ENCODE measurements at places on chromosomes 3 and 15. TPM values are rescaled to one million over a fixed set of nuclear protein-coding genes. Genes with fewer than 3 reads are reported as not detected.
A peak's percentile ranks its signal among the peaks of the same experiment; 100 is the strongest.

DNA sequence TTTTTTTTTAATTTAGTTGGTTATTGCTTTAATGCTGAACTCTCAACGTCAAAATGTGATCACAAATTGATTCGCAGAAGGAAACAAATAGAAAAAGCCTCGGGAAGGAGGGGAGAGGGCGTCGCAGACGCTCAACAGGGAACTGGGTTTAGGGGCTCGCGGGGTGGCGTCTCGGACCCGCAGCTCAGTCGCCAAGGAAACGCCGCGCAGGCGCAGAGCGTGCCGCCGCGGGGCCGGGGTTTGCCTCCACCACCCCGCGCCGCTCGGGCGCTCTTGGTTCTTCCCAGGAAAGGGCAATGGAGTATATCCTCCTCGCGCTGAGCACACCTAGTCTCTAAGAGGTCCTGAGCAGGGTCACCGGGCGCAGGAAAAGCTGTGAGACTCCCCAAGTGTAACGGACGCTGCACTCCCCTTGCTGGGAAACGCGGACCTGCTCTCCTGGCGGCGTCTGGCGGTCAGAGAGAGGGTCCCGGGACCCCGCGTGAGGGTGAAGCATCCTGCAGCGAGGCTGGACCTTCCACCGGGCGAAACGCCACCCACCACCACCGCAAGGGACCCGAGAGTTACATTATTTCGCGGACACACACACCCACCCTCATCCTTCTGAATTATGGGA is 753 bp downstream of the PLCH1 start:
- no peaks in the 10 kb centered on the region for H3K36me3 ChIP-seq
- peak overlapping the region; percentile 67 for H3K4me3 ChIP-seq
- DNase-seq = no peak
- no peak overlapping the region for H3K27ac ChIP-seq
- no peaks in the 10 kb centered on the region for H3K27me3 ChIP-seq

DNA sequence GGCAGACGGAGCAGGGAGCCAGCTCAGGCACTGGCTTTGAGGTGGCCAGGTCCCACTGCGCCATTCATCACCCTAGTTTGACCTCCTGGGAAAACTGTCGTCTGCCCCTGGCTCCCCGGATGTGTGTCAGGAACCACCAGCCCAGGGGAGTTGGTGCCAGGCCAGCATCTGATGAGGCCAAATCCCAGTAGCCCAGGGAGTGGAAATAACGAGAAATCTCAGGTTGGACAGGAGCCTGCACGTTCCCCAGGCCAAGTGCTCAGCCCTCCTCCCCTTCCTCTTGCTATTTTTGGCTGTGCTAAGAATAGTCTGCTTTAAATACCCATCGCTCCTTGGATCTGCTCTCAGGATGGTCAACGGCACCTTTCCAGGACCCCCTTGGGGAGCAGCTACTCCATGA is 93.1 kb upstream of the RPL32 start:
- no peak overlapping the region for H3K27ac ChIP-seq
- H3K4me3 ChIP-seq = no peak overlapping the region
- peaks cover 6% of the 10 kb centered on the region for H3K4me1 ChIP-seq
- H3K36me3 ChIP-seq = peaks cover 6% of the 10 kb centered on the region
- DNase-seq = peak; percentile 77
- no peaks in the 10 kb centered on the region for H3K27me3 ChIP-seq

The GSK3B gene
- 37.5 TPM for total RNA-seq

The GABRR3 gene
- not detected for total RNA-seq

The CGNL1 gene
- 6.1 TPM for total RNA-seq

GRCh38 chr3:19734453-19734852 is 199.6 kb downstream of the EFHB start:
- H3K27me3 ChIP-seq = no peaks in the 10 kb centered on the region
- H3K4me1 ChIP-seq = no peaks in the 10 kb centered on the region
- no peak for DNase-seq
- H3K27ac ChIP-seq = no peak overlapping the region

The CLDN18 gene
- total RNA-seq = not detected

DNA sequence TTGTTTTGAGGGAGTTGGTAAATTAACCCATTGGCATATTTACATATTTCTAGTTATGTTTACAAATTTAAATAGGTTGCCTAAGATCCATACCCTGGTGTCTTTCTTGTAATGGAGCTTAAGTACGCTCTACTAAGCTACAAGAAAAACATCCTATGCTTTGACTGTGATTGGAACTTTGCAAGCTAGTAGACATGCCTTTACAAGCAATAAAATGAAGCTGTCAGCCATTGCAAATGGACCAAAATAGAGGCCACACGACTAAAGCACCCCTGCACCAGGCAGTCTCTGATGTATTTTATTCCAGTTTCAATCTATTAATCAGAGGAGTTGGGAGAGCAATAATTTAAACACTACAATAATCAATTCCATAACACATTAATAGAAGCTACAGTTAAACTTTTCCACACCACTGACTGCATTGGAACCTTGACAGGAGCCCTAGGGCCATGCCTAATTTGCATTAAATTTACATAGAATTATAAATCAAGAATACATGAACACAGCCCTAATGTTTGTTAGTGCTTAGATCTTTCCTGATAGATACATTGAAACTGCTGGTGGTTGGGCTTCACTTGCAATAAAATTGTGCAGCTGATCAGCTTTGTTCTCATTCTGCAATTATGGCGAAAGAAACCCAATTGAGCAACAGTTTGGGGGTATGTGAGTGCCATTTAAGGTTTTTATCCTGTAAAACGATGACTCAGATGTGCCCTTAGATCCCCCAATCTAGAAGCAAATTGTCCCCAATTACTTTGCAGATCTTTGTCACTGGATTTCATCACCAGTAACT is 360.1 kb downstream of the LSAMP start:
- H3K27me3 ChIP-seq = no peaks in the 10 kb centered on the region
- H3K4me1 ChIP-seq = no peaks in the 10 kb centered on the region
- no peak overlapping the region for H3K4me3 ChIP-seq

DNA sequence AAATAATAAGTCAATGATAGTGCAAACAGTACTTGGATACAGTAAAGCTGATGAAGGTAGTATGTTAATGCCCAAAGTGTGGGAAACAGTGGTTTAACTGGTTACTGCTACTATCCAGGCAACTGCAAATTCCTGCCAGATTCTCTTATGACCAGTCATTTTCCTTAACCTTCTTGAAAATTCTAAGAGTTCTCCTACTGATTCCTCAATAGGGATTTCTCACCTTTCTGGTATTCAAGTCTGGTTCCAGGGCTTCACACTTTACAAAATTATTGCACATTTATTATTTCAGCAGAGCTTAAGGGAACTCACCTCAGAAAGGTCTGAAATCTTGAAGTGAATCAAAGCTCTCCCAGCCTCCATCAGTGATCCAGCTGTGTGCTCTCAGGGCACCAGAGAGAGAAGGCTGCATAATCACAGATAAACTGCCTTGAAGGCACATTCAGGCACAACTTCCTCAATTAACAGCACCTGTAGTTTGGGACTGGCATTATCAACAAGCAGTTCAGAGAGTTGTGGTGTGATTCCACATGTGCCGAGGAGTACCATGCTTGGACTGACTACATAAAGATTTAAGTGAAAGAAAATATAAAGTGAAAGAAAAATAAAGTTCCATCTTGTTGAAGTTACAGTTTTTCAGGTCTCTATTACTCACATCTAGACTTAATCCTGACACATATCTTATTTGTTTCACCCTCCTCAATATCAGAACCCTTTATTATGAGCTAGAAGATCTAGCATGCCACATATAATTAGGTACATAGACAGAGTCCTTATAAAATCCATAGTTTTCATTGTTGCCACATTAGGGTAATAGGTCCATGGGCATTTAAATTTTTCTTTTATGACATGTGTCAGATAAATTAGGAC is 59.5 kb upstream of the TIPARP start:
- H3K36me3 ChIP-seq = no peaks in the 10 kb centered on the region
- H3K4me1 ChIP-seq = peaks cover 5% of the 10 kb centered on the region
- H3K27ac ChIP-seq = no peak overlapping the region
- H3K27me3 ChIP-seq = no peaks in the 10 kb centered on the region

DNA sequence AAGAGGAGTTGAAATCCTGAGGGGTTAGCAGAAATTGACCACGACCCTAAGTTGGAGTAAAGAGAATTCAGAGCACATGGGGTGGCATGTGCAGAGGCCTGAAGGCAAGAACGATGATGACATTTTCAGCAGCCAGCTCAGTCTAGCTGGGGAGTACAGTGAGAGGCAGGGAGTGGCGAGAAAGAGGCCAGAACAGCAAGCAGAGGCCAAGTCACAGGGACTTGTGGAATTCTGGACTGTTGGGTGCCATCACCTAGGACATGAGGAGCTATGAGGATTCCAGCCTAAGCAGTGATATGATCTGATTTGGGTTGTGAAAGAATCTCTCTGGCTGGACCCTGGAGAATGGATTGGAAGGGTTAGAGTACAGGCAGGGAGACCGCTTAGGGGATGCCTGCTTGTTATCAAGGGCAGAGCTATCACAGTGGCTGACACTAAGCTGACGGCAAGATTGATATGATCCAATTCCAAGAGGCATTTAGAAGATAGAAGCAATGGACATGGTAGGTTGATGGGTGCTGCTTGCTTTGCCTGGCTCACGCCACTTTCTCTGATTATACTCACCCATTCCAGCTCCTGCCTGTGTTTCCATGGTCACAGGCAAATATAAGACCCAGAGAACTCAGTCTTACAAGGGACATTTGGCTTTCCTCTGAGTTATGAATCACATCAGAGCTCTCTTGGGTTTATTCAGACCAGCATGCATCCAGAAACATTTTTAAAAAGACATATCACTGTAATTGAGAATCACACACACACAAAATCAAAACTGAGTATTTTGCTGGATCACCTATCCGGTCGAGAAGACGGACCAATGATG is 66.4 kb downstream of the LRTM1 start:
- no peak overlapping the region for H3K4me3 ChIP-seq
- DNase-seq = no peak
- no peaks in the 10 kb centered on the region for H3K36me3 ChIP-seq
- H3K27me3 ChIP-seq = no peaks in the 10 kb centered on the region

DNA sequence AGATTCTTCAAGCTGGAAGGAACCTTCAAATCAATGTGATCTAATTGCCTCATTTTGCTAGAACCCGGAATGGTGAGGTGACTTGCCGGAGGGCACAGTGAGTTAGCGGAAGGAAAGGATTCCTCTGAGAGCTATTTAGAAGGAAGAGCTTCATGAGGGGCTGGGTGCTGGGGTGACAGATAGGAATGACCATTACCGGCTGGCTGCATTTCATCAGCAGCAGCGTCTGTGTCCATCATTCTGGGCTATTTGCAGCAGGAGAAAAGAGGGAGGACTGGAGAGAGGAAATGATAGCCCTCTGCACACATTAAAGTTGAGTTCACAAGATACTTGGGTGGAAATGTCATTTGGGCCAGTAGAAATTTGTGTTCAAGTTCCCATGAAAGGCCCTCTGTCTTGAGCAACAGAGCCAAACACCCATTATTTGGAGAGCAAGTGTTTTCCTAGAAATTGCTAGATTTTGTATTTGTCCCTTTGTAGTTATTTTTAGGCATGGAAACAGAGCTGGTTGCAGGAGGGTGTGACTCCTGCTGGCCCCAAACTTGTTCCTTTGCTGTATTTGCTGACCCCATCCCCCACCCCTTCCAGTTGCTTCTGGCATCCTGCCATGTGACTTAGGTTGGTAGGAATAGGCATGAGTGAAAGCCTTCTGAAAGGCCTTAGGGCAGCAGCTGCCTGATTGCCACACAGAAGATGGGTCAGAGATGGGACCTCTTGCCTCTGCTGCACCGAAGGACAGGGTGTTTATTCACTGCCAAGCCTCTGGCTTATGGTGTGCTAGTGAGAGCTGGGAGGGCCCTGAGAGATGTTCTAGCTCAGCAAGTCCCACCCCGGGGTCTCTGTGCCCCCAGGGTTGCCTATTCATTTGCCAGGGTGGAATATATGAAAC is 87.5 kb upstream of the PLXNA1 start:
- H3K27me3 ChIP-seq = no peaks in the 10 kb centered on the region
- H3K36me3 ChIP-seq = no peaks in the 10 kb centered on the region
- H3K4me1 ChIP-seq = no peaks in the 10 kb centered on the region
- no peak overlapping the region for H3K4me3 ChIP-seq
- H3K27ac ChIP-seq = no peak overlapping the region

GRCh38 chr3:24062916-24063315 is 117.8 kb downstream of the NR1D2 start:
- H3K4me1 ChIP-seq = no peaks in the 10 kb centered on the region
- no peak overlapping the region for H3K4me3 ChIP-seq
- H3K36me3 ChIP-seq = no peaks in the 10 kb centered on the region

DNA sequence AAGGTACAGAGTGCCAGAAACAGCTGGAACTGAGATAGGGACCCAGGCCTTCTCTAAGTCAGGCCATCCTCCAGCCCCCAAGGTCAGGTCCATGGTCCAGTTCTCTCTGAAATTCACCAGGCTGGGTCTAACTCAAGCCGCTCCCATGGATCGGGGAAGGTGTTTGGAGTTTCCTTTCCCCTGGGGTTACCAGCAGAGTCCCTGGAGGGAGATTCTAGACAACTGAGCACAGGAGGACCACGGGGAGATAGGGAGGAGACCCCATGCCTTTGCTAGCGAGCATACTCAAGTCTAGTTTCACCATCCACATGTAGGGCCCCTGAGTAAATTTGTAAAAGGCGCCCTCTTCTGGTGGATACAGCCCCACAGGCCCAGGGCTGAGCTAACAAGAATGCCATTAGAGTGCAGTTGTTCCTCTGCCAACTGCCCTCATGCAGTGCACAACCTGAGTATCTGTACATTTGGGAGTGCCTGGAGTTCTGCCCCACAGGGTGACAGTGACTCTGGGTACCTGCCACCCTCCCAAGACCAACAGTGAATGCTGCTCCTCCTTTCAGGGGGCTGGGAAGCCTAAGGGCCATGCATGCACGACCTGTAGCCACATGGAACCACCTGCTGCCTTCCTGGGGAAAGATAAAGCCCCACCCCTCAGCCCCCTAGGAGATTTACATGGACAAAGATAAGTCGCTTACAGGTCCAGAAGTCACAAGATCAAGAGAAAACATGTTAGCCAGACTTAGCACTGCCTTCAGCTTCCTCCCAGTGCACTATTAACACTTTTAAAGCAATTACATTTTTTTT is 89.0 kb downstream of the IQSEC1 start:
- no peak overlapping the region for H3K4me3 ChIP-seq
- peak; percentile 49 for DNase-seq

DNA sequence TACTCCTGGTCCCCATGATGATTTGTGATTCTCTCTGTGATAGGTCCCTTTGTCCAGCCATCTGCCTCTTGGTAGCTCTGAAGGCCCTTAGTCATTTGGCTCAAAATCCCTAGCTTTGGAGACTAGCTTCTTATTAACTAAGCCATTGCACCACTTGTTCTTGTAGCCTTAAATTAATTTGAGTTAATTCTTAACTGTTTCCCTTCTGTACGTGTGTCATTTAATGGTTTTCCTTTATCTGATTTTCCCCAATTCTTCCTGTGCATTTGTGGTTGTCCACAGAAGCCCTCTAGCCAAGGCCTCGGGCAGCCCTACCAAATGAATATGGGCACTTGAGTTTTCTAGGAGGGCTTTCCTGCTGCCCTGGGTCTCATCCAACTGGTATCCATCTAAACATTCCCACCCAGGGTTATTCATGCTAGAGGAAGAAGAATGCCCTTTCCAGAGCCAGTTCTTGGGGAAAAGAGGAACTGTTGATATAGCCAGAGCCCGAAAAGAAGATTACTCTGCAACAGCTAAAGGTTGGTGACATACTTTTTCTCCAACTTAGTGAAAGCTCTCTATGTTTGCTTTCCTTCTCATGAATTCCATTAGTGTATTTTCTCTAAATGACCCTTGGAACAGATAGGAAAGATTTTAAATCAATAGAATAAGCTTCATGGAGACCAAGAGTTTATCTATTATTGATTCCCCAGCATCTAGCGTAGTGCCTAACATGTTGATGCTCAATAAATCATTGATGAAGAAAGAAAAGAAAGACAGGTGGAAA is 44.2 kb upstream of the ZBTB38 start:
- H3K27me3 ChIP-seq = no peaks in the 10 kb centered on the region
- H3K36me3 ChIP-seq = no peaks in the 10 kb centered on the region
- no peak overlapping the region for H3K27ac ChIP-seq
- no peak overlapping the region for H3K4me3 ChIP-seq

The SELENOT gene
- total RNA-seq = 52.1 TPM
